Femur (tissue), 1 donor: ENCODE measurements at places on chromosomes 4 and X.

- no peak for DNase-seq
Measured at GRCh38 chr4:161894493-161895167, 269.2 kb downstream of the FSTL5 start.

DNA sequence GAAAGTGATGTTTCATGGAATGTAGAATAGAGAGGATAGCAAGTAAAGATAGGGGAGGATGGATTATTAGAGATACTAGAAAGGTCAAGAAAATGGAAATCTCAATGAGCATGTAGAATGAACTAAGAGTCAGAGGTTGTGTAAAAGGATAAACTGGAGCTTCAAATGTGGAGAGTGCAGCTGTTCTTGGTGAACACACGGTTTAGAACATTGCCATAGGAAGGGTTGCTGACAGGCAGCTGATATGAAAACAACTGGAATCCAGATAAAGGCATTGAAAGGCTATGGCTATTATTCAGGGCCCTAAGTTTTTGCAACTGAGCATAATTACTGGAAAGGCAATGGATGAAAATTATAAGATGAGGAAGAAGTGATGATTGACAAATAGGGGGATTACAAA, 239.6 kb upstream of the VEGFC start:
- no peak for DNase-seq

- no peak for DNase-seq
Measured at GRCh38 chrX:153957224-153957623, 12.8 kb upstream of the RENBP start.

DNA sequence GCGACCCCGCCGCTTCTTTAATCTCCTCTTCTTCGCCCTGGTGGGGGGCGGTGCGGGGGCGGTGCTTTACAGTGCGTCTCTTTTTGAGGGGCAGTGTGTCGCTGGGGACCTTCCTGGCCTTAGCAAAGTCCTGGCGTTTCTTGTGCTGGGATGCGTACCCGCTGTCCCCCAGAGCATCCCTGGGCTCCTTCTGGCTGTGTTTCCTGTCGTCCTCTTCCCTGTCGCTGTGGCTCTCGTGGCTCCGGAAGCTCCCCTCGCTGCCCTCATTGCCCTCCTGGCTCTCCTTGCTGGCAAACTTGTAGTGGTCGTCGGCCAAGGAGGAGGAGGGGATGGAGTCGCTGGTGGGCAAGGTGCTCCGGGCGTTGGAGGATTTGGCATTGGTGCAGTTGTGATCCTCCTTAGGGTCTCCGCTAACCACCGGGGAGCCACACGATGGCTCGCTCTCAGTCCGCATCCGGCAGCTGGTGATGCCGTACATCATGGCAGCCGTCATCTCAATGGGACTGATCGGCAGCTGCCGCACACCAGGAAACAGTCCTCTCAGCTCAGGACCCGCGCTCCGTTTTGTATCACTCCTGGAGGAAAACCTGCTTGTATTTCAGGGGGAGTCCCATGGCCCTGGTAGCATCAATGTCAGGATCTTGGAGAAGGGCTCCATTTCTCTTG, 30.4 kb upstream of the TMSB15A start:
- no peak for DNase-seq

DNA sequence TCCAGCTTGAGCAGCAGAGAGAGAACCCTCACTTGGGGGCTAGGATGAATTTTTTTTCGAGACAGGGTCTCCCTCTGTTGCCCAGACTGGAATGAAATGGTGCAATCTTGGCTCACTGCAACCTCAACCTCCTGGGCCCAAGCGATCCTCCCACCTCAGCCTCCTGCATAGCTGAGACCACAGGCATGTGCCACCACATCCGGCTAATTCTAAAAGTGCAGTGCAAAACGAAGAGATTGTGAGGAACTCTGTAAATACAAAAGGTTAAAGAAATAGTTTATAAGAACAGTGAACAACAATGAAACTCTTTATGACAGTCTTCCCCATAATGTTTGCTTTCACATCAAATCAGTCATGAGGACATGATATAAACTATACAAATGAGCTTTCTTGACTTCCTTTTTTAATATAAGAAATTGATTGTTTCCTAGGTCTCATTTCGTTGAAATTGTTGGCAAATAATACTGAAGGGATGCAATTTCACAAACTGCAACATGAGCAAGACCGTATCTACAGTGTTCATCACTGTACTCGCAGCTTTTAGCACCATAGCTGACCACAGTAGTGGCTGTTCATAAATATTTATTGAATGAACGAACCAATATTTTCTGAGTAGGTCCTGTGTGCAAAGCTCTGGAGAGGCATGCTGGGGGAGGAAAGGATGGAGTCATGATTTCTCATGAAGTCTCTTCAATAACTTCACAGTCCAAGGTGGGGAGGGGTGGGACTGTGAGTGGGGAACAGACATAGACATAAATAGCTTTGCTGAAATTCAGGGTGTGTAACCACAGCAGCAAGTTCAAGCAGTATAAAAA, 116.1 kb downstream of the SHROOM3 start:
- no peak for DNase-seq

DNA sequence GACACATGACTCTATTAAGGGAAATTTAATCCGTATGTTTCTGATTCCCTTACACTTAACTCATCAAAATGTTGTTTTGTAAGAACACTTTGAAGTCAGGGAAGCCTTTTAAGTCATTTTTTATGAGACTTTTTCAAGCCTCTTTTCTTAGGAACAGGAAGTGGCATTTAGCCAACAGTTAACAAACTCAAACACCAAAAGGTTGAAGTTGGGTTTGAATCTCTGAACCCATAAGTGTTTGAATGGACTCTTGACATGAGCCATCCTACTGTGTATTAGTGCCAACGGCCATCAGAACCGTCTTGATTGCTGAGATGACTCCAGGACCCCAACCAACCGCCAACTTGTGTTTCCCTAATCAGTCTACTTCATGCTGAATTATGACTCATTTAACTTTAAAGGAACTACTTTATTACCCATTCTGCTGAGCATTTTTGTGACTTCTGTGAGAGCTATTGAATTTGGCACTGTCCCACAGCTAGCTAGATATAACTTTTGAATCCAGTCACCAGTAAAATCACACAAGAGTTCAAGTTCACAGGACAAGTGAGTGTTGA, 209.1 kb upstream of the FAT1 start:
- DNase-seq: no peak
